Karpas-422 (cell line): ENCODE measurements at places on chromosomes 2 and 18.
A peak's percentile ranks its signal among the peaks of the same experiment; 100 is the strongest.

DNA sequence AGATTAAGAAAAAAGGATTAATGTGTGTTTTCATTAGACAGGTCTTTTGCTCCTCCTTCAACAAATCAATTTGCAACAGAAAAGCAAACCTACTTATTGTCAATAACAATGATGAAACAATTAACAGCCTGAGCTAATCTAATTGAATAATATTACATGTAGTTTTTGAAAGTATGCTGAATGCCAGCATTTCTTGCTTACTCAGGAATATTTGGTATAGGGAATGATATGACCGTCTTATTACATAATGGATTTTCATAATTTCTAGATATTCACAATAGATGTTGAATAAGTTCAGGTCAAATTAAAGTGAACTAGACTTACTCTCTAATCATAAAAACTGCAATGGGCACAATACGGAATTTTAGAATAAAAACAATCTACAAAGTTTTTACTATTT, 1493.8 kb upstream of the NXPH2 start:
- DNase-seq, result no peak

DNA sequence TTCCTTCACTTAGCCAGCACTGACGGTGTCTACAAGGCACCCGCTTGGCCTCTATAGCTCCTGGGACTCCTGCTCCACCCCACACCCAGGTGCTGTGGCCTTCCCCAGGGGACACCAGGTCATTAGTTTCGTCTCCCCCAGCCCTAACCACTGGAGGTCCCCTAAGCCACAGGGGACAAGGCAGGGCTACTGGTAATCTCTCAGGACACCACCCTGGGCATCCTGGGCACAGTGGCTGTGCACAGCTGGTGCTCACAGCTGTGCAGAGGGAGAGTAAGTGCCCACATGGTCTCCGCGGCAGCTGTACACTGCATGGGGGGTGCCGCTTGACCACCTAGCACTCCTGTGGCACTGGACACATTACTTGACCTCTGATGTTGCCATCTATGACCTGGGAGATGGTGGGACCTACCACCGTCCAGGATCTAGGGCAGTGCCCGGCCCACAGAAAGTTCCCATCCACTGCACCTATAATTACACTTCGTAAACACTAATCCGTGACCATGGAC, 134.0 kb downstream of the HDAC4 start:
- DNase-seq, result no peak

- DNase-seq, result no peak
These were observed 40.8 kb downstream of the RNF152 start for GRCh38 chr18:61851940-61852451.

DNA sequence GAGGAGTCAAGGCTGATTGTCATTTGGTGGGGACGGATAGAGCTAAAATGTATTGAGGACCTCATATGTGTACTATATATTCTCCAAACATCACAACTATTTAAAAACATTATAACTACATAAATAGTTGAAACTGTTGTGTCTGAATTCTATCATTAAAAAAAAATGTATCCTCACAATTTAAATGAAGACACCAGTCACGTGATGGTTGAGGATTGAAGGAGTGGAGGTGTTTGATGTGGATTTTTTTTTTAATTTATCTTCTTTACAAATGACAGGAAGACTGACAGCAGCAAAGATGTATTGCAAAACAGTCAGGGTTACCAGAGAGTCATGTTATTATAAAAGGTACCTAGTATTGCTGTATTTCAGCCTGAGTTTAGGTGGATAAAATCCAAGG, 30.0 kb downstream of the GNAL start:
- no peak for DNase-seq

GRCh38 chr2:96140941-96141623, 2.8 kb upstream of the ASTL start:
- no peak for DNase-seq

- DNase-seq, result no peak
These were observed 534.6 kb downstream of the TNS1 start for GRCh38 chr2:217468042-217468830.

- DNase-seq, result no peak
These were observed 252.8 kb downstream of the DYSF start for GRCh38 chr2:71706121-71706520.

DNA sequence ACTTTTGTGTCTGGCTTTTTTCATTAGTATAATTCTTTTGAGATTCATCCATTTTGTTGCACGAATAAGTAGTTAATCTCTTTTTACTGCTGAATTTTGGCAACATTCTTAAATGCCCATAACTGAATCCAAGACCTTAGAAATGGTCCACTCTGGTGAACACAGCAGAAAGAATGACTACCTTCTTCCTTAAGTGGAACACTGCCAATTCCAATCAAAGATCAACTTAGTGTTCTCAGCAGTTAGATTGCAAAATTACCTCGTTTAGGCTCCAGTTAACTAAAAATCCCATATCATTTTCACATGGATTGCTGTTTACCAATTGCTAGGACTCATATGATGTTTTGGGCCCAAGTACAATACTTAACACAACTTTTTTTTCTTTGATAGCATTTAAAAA, 59.9 kb downstream of the MDH1 start:
- DNase-seq, result no peak

DNA sequence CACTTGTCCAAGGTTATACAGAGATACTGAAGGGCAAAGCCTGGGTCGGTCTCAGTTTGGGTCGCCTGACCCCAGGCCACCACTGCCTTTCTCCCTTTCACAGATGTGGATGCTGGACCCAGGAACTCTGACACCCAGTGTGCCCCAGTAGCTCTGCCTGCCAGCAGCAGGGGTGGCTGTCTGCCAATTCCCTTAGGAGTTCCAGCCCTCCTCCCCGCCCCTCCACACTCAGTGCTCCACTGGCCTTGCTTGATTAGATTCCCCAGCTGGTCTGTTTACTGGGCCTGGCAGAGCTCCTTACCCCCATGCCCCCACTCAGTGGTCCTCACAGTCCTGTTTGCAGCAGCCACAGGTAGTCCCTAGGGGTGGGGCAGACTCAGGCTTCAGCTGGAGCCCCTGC, 75.5 kb downstream of the NPAS2 start:
- no peak for DNase-seq

DNA sequence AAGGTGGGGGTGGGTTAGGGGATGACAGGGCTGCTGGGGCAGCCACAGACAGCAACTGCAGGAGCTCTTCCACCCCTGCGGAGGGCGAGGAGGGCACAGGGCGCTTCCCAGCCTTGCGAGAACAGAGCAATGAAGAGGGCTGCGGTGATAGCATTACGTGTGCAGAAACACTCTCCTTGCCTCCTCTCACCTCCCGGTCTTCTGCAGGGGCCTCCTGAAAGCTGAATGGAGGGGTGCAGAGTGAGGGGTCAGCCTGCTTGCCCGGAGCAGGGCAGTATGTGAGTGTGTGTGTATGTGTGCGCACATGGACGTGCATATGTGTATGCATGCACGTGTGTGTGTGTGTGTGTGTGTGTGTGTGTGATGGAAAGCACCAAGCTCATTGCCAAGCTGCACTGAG, 29.5 kb upstream of the IL1R2 start:
- DNase-seq, result no peak

- DNase-seq, result no peak
These were observed 6.9 kb upstream of the ZEB2 start for GRCh38 chr2:144526831-144527230.

DNA sequence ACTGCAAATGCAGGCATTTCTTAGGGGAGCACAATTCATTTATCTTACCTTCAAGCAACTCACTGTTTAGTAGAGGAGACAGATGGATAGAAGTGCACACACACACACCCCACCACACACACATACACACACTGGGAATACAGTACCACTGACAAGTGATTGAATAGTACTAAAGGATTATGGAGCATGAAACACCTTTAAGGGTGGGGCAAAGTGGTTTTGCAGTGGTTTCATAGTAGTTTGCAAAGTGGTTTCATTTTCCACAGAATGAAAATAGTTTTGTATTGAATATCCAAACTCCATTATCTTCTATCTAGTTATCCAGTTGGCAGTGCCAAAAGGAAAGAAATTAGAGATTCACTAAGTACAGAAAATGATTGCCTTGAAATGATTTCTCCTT, 18.9 kb downstream of the KIF5C start:
- DNase-seq, result no peak

- no peak for DNase-seq
These were observed 52.6 kb upstream of the SMAD2 start for GRCh38 chr18:47983055-47983454.

DNA sequence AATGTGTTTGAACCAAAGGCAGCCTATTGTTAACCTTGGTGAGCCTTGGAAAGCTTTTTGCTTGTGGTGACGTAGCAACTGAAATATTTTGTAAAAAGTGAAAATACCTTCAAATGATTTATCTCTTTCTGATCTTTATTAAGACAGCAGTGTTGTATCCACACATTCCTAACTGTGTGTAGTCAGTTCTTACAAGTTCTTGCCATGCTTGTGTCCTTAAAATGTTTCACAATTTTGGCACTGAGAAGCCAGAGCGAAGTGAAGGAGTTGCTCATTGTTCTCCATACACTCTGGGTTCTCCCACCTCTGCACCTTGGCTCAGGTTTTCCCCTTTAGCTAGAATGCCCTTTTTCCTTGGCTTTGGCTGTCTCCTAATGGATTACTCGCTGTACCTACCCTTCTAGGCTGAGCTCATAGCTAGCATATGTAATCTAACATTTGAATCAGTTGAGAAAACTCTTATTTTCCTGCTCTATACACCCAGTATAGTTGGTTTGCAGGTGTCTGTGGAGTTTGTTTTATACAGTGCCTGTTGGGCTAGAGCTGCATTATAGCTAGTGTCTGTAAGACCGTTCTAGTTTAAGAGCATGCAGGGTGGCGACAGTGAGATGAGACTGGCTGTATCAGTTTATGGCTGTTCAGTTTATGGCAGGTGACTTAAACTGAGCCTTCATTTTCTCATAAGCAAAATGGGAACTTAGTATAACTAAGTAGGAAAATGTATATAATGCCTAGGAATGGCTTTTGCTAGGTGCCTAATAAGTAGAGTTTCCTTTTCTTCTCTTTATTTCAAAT, 45.5 kb downstream of the FMNL2 start:
- DNase-seq, result no peak

DNA sequence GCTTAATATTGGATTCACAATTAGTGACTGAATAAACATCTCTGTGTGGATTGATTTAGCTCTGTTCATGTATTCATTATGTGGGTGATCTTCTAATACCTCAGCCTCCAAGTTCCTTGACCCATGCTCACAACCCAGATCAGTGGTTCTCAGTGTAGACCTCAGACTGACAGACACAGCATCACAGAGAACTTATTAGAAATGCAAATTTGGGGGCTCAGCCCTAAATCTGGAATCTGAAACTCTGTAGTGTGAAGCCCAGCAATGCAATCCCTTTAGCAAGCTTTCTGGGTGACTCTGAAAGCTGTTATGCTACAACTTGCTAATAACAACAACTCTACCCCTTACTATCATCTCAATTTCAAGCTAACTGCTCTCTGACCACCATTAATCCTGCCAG, 273.1 kb upstream of the FANCL start:
- no peak for DNase-seq

GRCh38 chr2:131153529-131153928, 48.4 kb downstream of the PLEKHB2 start:
- DNase-seq, result peak; percentile 58

DNA sequence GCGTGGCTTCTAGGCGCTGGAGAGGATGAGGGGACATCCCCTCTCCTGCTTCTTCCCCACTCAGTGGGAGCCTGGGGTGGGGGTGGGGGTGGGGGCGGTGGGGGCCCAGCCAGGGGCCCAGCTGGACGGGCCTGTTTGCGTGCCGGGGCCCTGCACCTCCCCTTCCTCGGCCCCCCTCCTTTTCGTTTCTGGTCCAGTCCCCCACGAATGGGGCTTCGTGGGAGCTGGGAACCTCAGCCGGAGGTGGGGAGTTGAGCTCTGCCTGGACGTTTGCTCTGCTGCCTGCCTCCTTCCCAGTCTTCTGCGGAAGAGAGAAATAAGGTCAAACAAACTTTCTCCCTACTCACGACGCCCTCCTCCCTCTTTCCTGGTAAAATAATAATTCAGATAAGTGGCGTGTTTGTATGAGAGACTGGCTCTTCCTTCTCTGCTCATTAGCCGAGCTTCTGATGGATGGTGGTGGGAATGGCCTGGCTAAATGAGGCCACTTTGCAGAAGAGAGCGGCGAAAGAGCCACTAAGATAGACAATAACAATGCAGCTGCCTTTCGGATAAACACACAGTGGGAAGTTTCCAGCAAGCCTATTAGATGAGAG, 782 bp downstream of the MTA3 start:
- DNase-seq, result peak; percentile 66

DNA sequence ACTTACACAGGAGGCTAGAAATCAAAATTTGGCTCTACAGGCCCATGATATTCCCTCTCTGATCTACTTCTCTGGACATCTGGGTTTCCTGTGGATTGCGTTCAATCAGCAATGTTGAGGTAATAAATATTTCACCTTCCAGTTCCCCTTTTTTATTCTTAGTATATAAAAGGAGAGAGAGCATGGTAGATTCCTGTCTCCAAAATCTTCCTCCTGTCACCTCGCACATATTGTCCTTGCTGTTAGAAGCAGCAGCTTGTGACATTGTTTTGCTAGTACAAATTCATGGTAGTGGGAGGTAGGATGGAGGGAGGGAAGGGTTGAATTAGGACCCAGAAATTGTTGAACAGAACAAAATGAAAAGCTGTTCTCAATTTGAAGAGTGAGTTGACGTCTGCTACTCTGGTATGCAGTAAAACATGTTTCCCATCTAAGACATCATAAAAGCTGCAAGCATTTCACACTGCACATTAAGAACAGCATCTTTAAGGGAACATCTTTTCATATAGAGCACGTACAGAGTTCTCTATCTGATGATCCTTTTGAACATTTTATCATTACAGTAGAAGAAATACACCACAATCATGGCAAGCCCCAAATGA, 156.4 kb downstream of the RDH14 start:
- no peak for DNase-seq

- no peak for DNase-seq
These were observed 196.9 kb downstream of the C1D start for GRCh38 chr2:67865917-67866316.

DNA sequence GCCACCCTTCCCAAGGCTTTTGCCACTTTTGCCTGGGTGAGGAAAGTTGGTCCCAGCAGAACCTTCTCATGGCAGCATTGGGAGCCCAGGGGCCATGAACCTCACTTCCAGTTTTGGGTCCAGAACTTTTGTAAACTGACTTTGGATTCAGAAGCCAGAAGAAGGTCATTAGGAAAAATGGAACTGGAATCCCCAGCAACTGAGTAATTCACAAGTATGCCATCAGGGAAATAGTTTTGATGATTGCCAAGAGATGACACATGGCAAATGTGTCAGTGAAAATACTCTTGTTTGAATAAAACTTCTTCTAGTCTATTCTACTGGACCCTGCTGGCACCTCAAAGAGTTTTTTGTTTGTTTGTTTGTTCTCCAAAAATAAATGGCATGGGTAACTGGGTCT, 203.7 kb downstream of the SETBP1 start:
- DNase-seq, result no peak
